Activated naive CD8-positive, alpha-beta T cell treated with anti-CD3 and anti-CD28 coated beads for 36 hours (primary cell): ENCODE measurements at places on chromosomes 2 and 18. TPM values are rescaled to one million over a fixed set of nuclear protein-coding genes. Genes with fewer than 3 reads are reported as not detected.

DNA sequence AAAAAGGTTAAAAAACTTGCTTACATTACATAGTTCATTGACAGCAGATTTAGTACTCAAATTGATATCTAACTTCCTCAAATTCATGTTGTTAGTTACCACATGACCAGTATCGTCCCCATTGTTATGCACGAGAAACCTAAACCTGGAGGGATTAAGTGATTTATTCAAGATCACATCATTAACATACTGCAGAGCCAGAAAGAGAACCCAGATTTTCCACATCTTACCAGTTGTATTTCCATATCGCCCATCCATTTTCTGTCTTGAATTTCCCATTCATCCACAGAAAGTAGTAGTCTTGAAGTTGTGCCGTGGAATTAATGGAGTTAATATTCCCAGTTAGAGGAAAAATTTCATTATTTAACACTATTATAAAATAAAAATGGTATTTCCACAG is 512.0 kb downstream of the METTL4 start:
- H3K27ac ChIP-seq = no peak overlapping the region
- no peaks in the 10 kb centered on the region for H3K36me3 ChIP-seq
- H3K4me3 ChIP-seq = no peak overlapping the region
- peaks cover 8% of the 10 kb centered on the region for H3K27me3 ChIP-seq

- no peak overlapping the region for H3K27ac ChIP-seq
- H3K36me3 ChIP-seq = no peaks in the 10 kb centered on the region
- no peak for DNase-seq
- no peaks in the 10 kb centered on the region for H3K4me1 ChIP-seq
These were observed 121.5 kb downstream of the GCA start for GRCh38 chr2:162465430-162465829.

- no peak overlapping the region for H3K27ac ChIP-seq
- peaks cover 10% of the 10 kb centered on the region for H3K27me3 ChIP-seq
- no peaks in the 10 kb centered on the region for H3K4me1 ChIP-seq
- H3K36me3 ChIP-seq = no peaks in the 10 kb centered on the region
- H3K4me3 ChIP-seq = no peak overlapping the region
These were observed 92.1 kb downstream of the ACKR3 start for GRCh38 chr2:236661762-236662110.

DNA sequence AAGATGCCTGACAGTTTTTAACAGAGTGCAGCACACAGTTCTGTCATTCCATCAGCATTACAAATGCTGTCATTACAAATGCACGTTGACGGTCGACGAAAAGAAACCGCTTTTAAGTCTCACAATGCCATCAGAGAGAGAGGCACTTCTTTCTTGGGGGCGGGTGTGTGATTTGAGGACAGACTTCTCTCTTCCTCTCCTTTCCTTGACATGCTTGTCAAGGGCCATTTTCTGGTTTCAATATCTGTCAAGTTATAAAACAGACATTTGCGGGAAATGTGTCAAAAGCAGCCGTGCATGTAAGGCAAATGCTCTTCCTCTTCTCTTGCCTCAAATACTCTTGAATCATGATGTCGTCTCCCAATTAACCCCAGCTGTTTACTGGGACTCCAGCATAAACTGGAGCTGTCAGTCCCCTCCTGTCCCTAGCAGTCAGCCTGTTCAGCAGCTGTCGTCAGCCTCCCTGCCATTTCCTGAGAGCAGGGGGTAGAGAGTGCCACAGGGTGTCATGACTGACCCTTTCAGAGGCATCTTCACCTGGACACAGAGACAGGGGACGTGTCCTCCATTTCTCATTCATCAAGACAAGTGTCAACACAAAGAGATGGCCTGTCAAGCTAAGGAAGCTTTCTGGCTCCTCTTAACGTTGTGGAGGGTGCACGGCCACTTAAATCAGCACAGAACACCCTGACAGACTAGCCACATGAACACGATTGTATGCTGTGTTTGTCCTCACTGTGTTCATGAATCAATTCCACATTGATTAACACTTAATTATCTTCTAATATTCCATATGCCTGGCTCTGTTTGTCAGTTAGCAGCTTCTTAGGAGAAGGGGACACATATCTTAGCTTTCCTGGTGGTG is 305.4 kb upstream of the RAB6C start:
- peaks cover 4% of the 10 kb centered on the region for H3K27me3 ChIP-seq
- no peak overlapping the region for H3K4me3 ChIP-seq
- H3K36me3 ChIP-seq = no peaks in the 10 kb centered on the region
- H3K4me1 ChIP-seq = no peaks in the 10 kb centered on the region
- H3K27ac ChIP-seq = no peak overlapping the region

- DNase-seq = no peak
- H3K4me1 ChIP-seq = no peaks in the 10 kb centered on the region
- no peak overlapping the region for H3K27ac ChIP-seq
These were observed 632.0 kb upstream of the PIK3C3 start for GRCh38 chr18:41323044-41323443.

GRCh38 chr18:24426398-24427294 is at the start of gene IMPACT:
Gene IMPACT (plus strand): TSS chr18:24426670. CDS start chr18:24426757, 87 bp downstream.
- H3K36me3 ChIP-seq = peaks cover 24% of the 10 kb centered on the region
- DNase-seq = peak; percentile 85
- H3K4me1 ChIP-seq = peaks cover 16% of the 10 kb centered on the region

DNA sequence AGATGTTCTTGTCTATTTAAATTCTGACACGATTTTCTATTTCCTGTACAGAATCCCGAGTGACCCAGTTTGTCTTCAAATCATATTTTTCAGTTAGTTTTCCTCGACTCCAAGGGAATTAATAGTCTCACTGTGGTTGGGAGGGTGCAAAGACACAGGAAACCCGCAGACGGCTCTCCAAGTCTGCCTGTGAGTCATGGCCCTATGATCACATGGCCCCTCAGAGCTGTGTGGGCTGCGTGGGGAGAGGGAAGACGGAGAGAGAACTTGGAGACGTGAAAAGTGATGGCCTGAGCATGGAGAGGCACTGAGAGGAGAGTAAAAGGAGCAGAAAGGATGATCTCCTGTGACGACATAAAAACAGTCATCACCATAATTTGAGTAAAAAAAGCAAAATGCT is 989.9 kb downstream of the DCDC2C start:
- H3K27ac ChIP-seq = no peak overlapping the region
- H3K36me3 ChIP-seq = no peaks in the 10 kb centered on the region
- no peaks in the 10 kb centered on the region for H3K27me3 ChIP-seq
- DNase-seq = no peak
- H3K4me1 ChIP-seq = no peaks in the 10 kb centered on the region

DNA sequence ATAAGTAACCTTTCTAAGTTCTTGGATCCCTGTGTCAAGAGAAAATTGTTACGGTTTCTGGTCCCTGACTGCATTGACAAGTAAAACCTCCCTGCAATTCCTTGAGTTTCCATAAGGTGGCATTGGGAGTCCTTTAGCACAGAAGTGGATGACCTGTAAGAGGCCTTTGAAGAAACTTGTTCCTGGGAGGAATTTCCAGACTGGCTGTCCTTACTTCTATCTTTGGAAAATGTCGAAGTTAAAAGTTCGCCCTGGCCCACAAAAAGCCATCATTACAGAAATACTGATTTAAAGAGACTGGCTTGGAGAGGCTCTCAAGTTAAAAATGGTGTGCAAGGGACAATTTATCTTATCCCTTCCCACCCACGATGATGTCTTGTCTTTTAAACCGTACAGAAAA is 218.4 kb downstream of the CDH20 start:
- no peak overlapping the region for H3K4me3 ChIP-seq
- H3K27ac ChIP-seq = no peak overlapping the region
- peaks cover 9% of the 10 kb centered on the region for H3K4me1 ChIP-seq
- peak; percentile 4 for DNase-seq
- H3K36me3 ChIP-seq = no peaks in the 10 kb centered on the region
- peaks cover 9% of the 10 kb centered on the region for H3K27me3 ChIP-seq

The TTN gene
- 2.2 TPM for total RNA-seq

DNA sequence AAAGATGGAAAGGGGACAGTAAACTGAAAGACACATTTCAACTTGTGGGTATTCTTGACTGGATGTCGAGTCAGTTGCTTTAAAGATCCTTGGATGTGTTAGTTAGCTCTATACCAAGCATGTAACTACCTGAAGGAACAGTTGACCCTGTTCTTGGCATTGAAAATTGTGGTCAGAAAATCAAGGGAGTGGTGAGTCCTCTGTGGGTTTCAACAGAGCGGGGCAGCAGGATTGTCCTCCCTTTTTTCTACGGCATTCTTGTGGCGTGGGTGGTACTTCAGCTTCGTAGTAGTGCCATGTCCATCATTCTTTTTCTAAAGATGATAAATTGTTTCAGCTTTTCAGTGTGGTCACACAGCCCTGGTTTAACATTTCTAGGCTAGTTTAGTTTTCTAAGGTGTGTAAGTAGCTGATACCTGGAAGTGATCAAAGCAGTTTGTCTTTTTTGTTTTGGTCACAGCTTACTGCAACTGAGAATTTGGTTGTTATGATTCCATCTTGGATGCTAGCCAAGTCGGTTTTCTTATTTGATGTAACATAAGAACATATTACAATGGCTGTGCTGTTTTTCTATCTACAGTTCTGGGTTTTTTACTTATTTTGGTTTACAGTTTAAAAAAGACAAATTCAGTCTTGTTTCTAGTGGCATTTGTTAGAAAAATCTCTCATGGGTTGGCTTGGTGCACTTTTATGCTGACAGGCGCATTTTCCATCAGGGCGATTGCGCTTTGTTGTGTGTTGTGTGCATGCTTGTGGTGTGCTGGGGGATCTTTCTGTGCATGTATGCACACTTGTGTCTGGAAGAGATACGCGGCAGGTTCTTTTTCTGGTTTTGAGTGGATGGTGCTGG is 84.7 kb downstream of the ZNF407 start:
- H3K27me3 ChIP-seq = no peaks in the 10 kb centered on the region
- peaks cover 38% of the 10 kb centered on the region for H3K36me3 ChIP-seq
- no peak overlapping the region for H3K27ac ChIP-seq
- DNase-seq = no peak
- peaks cover 16% of the 10 kb centered on the region for H3K4me1 ChIP-seq

The PRSS56 gene
- not detected for total RNA-seq

DNA sequence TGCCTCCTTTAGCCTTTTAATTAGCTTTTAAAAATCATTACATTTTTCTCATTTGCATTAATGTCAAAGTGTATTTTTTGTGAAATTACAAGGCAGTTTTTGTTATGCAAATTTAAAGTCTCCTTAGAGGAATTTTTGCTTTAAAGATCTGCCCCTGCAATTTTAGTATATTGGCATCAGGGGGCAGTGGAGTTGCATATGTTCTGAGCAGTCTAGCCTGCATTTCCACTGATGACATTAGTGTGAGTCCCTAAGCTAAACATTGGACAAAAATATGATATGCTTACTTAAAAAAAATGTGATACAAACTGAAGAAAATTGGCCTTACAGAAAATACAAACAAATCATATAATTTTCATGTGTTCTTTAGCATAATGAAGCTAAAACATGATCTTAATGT is 426.5 kb downstream of the SLC4A3 start:
- no peak overlapping the region for H3K4me3 ChIP-seq
- H3K27me3 ChIP-seq = no peaks in the 10 kb centered on the region
- no peaks in the 10 kb centered on the region for H3K4me1 ChIP-seq
- DNase-seq = no peak
- H3K27ac ChIP-seq = no peak overlapping the region

DNA sequence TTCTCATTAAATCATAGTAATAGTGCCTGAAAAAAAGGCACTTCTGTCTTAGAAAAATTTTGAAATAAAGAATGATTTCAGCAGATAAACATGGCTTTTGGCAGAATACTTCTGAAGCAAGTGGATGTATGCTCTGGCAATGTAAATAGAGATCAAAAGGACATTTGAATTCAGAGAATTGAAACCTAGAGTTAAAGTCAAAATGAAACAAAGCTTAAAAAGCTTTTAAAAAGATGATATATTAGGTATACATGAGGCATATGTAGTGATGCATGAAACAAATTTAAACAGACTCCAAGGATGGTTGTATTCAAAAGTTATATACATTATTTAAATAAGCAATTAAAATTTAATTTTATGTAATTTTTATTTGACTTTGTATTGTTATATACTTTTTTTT is 1344.5 kb upstream of the TMEFF2 start:
- peaks cover 4% of the 10 kb centered on the region for H3K4me1 ChIP-seq
- DNase-seq = no peak
- H3K36me3 ChIP-seq = no peaks in the 10 kb centered on the region
- no peaks in the 10 kb centered on the region for H3K27me3 ChIP-seq
- no peak overlapping the region for H3K4me3 ChIP-seq

The TSHZ1 gene
- total RNA-seq = 11.4 TPM

DNA sequence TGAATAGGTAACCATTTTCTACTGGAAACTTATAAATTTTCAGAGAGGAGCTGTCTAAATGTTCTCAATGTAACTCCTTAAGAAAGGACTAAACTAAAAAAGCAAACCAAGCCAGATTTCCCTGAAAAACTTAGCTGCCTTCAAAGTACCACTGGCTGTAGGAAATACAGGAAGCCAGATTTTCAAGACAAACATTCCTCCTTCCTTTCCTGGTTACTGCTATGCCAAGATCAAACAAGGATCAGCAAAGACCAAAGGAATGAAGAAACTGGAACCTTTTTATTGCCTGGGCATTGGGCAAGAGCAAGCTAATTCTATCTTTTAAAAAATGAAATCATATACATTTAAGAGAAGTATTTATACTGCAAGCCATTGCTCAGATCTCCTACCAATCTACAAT is 212.7 kb downstream of the DYM start:
- H3K4me3 ChIP-seq = no peak overlapping the region
- no peaks in the 10 kb centered on the region for H3K27me3 ChIP-seq
- peaks cover 24% of the 10 kb centered on the region for H3K36me3 ChIP-seq
- no peak for DNase-seq

DNA sequence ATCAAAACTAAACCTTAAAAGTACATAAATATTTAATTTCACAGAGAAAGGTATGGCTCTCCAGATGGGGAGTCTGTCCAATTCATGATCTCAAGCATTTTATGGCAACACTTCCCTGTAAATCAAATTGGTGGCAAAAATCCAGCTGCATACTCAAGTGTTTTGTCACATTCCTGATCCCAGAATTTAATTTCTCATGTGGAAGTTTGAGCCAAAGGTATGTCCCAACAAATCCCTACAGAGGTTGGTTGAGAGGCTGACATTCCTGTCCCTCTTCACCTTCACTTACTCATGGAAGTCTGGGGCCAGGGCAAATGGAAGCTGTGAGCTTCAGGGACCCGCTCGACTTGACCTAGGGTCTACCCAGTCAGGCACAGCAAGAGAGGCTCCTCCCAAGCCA is 17.7 kb downstream of the KLF7 start:
- no peak for DNase-seq
- peaks cover 74% of the 10 kb centered on the region for H3K4me1 ChIP-seq
- no peak overlapping the region for H3K4me3 ChIP-seq
- peaks cover 29% of the 10 kb centered on the region for H3K36me3 ChIP-seq

The RTTN gene
- total RNA-seq = 22.5 TPM

- no peak overlapping the region for H3K4me3 ChIP-seq
- H3K36me3 ChIP-seq = peaks cover 5% of the 10 kb centered on the region
- no peak for DNase-seq
- no peaks in the 10 kb centered on the region for H3K4me1 ChIP-seq
- no peak overlapping the region for H3K27ac ChIP-seq
These were observed 59.1 kb downstream of the INO80C start for GRCh38 chr18:35438480-35439234.

The CCDC142 gene
- 11.8 TPM for total RNA-seq

The LYG2 gene
- not detected for total RNA-seq

DNA sequence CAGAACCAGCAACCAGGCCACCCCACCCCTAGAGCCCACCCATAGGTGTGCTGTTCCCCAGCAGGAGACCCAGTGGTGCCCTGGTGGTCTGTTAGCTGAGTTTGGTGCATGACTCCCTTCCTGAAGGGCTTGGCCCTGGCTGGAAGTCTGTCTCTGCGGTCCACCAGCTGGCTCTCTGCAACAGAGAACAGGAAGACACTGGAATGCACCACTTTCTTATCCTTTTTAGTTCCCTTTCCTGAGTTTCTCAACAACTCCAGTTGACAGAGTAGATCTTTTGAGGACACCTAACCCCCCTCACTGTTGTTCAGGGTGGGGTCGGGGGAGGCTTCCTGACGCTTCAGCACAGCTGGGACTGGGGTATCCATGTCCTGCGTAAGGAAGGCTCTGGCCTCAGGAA is 11.9 kb upstream of the RPL37A start:
- H3K4me3 ChIP-seq = no peak overlapping the region
- DNase-seq = no peak

The ZFP36L2 gene
- 58.4 TPM for total RNA-seq
